Right ventricle myocardium inferior (tissue), 1 donor: ENCODE measurements at places on chromosomes 5 and 9.

- DNase-seq: no peak
Measured at GRCh38 chr9:105432247-105432842, 15.5 kb upstream of the FSD1L start.

- DNase-seq: no peak
Measured at GRCh38 chr9:133046900-133047295, 14.9 kb upstream of the CEL start.

DNA sequence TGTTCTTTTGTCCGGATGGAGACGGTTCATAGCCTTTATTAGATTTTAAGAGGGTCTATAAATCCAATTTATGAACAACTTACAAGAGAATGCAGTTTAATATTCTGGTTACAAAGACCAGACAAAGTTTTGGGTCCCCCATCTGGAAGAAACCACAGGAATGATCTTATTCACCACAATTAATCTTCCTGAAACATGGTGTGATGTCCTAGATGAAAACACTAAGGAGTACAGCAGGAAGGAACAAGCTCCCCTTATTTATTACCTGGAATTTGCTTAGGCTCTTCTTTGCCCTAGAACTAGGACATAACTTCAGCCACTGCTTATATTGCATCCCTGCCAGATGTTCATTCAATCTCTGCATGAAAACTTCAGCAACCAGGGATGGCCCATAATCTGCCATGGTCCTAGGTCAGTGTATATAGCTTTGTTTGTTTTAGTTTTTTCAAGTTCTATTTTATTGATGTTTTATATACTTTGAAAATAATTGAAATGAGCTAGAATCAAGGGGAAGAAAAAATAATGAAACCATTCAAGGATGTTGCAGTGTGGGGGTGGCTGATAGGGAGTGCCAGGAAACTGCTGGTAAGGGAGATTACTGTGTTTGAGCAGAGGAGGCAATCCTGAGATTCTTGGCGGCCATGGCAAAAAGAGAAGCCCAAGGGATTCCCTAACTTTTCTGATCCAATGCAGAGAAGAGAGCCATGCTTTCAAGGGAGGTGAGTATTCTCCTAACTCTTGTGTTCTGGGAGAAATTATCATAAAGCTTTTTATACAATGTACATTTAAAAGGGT lies 16.8 kb downstream of the TXNDC8 start:
- no peak for DNase-seq

DNA sequence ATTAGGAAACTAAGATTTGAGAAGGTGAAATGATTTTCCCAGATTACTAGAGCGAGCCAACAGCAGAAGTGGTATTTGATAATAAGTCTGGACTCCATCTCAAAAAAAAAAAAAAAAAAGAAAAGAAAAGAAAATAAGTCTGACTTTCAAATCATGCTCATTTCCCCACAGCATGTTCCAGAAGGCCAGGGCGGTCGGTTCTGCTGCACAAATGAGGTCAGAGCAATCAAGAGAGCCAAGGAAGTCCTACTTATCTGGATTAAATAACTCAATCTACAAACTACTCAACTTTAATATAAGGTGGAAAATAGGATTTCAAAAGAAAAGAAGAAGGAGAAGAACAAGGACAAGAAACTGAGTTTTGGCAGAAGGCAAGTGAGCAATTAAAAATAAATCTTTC lies 130.4 kb upstream of the RASA1 start:
- DNase-seq: peak; percentile 72

GRCh38 chr5:103369125-103370120 lies 110.9 kb downstream of the MACIR start:
- DNase-seq: no peak

GRCh38 chr9:89558948-89559347 lies 45.9 kb upstream of the GADD45G start:
- no peak for DNase-seq

DNA sequence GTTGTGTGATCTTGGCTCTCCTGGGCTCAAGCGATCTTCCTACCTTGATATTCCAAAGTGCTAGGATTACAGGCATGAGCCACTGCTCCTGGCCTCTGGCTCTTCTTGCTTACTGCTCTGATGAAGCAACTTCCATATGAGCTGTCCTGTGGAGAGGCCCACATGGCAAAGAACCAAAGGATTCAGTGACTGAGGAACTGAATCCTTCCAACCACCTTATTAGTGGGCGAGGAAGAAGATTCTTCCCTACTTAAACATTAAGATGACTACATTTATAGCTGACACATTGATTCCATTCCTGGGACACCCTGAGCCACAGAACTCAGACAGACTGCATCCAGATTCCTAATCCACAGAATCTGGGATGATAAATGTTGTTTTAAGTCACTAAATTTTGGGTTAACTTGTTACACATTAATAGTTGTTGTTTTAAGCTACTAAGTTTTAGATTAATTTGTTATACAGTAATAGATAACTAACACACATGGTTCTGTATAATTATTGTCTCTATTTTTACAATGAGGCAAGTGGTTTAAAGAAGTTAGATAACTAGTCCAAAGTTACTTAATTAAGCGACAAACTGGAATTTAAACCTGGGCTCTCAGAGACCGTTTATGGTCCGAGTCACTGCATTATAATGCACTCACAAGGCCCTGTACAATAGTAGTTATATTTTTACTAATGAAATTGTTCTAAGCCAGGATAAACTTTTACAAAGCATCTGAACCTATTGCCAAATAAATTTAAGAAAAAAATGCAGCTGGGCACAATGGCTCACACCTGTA lies 16.7 kb upstream of the SLCO4C1 start:
- DNase-seq: no peak

DNA sequence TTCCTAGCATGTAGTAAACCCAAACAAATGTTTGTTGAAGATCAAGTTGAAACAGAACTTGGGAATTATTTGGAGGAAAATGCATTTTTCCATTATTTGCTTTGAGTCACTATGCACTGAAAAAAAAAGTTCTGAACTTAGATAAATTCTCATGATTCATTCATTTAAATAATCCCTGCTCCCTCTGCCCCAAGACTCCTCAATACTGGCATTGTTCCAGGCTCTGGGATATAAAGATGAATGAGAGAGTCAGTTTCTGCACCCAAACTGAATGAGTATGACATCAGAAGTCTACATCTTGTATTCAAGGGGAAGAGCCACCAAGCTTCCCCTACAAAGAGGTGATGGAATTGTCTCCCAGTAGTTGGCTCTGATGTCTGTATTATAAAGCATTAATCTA lies 123.9 kb downstream of the SEC61B start:
- no peak for DNase-seq

GRCh38 chr9:129027685-129028191 lies 393 bp downstream of the SH3GLB2 start:
- peak; percentile 89 for DNase-seq

DNA sequence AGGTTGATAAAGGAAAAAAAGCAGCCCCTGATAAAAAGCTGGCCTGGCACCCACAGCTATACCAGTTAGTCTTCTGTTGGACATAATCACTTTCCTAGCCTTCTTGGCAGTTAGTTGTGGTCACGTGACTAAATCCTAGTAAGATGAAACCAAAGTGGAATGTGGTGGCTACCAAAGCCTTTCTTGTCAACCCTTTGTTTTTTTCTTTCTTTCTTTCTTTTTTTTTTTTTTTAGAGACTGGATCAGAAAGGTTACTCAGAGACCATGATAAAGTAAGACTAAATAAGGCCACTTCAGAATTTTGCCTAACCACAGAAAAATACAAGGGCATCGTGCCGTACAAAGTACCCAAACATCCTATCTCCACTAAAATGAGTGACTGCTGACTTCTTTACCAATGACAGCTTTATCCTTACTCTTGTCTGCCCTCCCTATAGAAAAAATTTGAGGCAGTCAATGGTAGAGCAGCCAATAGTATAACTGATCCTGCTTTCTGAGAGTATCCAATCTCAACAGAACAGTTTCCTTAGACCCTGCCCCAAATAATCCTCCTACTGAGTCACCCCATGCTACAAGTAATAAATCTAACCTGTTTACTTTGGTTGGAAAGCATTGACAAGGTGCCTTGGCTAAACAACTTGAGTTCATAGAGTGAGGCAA lies 14.2 kb upstream of the KIF27 start:
- no peak for DNase-seq

GRCh38 chr5:144089401-144090021 lies 80.9 kb downstream of the YIPF5 start:
- DNase-seq: no peak

GRCh38 chr5:109275919-109276318 lies 133.9 kb downstream of the PJA2 start:
- no peak for DNase-seq

DNA sequence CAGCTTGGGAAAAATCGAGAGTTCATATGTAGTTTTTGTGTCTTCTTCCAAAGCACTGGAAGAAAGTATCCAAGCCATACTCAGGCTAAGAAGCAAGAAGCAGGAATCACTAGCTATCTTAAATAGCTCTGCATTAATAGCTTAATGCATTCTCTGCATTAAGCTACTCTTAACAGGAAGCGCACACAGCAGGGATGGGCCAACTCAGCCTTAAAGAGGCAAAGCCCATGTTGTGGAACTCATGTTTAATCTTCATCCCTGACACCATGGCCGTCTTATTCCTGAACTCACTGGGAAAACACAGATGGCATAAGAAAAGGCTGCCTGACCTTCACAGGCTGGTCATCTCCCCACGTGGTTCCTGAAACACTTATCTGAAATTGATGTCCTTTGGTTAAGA lies 18.7 kb upstream of the ICE1 start:
- DNase-seq: no peak

GRCh38 chr9:90868555-90868954 lies 66.9 kb downstream of the SYK start:
- DNase-seq: no peak

DNA sequence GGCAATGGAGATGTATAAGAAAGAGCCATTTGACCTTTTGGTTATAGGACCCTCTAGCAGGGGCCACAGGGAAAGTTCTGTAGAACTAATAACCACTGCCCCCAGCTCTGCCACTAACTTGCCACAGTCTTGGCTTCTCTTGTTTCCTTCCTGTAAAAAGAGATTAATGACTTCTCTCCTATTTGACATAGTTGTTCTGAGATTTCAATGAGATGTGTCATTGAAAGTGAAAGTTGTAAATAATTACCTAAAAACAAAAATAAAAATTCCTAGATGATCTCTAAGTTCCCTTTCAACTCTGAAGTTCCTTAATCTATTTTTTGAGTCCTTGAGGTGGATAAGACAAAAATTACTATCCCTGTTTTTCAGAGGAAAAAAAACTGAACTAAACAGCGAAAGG lies 1.4 kb upstream of the KIF12 start:
- DNase-seq: no peak

DNA sequence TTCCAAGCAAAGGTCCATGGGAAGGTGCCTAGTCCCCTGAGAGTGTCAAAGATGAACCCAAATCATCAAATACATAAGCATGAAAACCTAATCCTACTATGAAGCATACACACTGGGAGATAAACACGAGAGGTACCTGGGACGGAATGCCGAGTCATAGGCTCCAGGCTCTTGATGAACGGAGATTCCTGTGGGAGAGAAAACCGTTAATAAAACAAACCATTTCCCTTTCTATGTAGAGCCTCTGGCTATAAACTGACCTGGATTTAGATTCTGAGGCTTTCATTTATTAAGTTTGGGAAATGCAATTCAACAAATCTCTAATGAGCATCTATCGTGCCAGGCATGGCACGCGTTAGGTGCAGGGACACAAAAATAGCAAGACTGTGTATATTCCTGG lies 206.4 kb upstream of the IL12B start:
- no peak for DNase-seq

- no peak for DNase-seq
Measured at GRCh38 chr5:76521240-76521758, 101.9 kb downstream of the F2RL2 start.

DNA sequence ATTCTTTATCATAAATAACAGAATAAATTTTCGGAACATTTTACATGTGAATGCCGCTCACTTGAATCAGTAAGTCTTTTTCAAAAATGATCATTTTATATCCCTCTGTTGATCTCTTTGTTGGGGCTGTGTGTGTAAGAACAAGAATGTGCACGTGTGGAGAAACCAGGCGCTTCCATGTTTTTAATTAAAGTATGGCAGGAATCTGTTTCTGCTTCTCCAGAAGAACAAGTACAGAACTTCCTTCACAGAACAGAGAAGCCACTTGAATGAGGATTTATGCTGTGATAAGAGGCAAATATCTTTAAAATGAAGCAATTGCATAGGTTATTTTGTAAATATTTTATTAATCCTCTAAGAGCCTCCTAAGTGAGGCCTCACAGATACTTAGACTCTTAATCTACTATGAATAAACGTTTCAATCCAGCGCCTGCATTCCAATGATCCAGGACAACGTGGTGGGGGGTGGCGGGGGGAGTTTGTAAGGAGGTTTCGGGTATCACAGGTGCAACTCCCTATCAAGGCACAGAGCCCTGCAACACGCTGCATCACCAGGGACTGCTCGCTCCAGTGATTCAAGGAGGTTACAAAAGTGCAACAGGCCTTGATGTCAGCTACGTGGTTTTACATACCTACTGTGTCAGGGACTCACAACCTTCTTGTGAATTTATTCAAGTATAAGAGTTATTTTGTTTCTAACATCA lies 409.2 kb downstream of the BNC2 start:
- DNase-seq: no peak

DNA sequence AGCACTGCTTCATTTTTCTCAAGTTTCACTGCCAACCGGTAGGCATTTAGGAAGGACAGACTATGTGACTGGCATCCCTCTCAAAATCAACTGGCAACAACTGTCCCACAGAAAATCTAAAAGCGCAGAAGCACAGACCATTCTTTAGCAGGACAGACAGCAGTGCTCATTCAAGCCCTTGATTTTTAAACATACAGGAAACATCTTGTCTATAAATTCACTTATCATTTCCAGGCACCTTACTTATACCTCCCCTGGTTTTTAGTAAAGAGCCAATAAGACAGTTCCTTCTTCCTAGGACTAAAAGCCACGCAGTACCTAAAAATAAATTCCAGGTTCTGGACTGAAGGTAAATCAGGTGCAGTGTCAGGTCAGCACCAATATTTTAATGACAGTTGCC lies 343.2 kb upstream of the WWC1 start:
- no peak for DNase-seq

- DNase-seq: no peak
Measured at GRCh38 chr5:102090770-102091169, 205.3 kb downstream of the SLCO4C1 start.

GRCh38 chr9:85744480-85744879 lies 2.7 kb upstream of the AGTPBP1 start:
- DNase-seq: no peak

- no peak for DNase-seq
Measured at GRCh38 chr9:126057121-126057825, 269.4 kb upstream of the MVB12B start.

DNA sequence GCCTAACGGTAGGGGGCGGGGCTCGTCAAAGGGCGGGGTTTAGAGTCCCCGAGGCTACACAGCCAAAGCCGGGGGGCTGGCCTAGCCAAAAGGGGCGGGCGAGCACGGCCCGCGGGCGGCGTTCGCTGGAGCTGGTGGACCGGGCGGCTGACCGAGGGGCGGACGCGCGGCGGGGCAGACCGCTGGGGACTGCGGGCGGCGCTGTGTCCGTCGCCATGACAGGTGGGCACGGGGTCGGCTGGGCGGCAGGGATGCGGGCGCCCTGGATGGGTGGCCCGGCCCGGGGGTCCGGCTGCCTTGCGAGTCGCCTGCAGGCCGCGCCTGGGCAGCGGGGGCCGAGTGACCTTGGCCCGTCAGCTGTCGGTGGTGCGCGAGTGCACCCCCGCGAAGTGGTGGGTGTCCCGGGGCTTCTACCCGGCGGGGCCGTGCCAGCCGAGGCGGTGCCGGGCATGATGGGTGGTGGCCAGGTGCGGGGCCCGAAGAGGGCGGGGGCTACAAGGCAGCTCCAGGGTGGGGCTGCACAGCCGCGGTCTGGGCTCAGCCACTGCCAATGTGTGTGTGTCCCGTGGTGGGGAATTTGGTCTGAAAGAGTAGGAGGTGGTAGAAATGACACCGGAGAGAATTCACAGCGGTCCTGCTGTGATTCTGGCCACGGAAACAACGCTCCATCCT lies at the start of gene CARD19:
CARD19 (plus strand) TSS at position 87 of the 672 bp plus-strand sequence; CDS start at position 216, 129 bp downstream.
- DNase-seq: no peak
